ENCODE measurements at places on chromosomes 12 and 14.
A peak's percentile ranks its signal among the peaks of the same experiment; 100 is the strongest.

DNA sequence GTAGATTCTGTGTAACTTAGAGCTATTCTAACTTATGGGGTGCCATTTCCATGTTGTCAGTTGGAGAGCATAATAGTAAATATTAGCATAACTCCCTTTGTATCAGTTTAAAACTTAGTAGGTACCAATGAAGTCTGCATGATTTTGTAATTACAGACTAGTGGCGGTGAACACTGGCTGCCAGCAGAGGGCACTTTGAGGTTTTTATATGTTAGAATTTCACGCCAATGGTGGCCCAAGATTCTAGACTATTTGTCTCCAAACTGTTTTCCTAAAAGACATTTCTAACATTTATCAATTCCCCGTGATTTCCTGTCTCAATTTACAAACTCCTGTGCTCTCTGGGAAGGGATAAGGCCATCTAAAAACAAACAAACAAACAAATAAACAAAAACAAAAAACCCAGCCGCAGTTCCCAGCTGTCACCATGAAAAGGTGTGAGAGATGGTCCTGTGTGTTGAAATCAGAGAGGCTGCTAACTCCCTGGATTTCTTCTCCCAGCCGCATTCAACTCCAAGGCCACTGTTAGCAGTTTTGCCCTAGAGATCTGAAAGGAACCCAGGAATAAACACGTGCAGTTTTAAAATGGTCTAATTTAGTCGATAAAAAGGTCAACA, 57.6 kb downstream of the BRMS1L start:
- no peak for DNase-seq

GRCh38 chr12:116188581-116188980, 88.9 kb downstream of the MED13L start:
- DNase-seq: no peak

DNA sequence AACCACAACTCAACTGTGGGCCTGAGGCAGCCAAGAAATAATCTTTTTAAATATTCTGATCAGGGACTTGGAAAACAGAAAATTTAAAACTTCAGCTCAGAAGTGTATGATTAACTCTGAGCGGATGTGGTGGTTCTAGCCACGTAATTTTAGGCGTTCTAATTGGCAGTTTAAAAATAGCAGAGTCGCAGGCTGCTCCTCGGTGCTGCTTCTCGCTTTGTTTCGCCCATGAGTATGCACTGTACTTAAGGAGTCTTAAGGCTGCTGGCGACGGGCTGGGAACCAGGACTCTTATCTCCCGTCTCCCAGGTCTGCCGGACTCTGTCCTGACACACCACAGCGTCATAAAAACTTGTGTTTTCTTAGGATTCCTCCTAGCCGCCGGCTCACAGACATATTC, 113.4 kb upstream of the PELI2 start:
- no peak for DNase-seq

DNA sequence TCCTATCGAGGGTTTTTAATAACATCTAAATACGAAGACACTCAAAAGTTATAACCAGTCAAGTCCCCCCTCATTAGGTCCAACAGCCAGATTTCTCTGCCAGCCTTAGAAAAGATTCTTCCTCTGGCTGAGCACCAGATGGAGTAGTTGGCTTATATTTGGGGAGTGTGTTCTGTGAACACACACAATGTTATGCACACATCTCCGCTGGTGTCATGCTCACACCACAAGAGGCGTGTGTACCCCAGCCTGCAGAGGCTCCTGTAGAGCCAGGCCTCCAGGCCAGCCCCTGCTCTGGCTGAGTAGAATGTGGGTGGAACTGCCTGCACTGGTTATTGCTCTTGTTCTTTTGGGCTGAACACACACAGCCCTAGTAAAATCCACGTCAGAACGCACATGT, 64.0 kb downstream of the PIWIL1 start:
- DNase-seq: no peak

DNA sequence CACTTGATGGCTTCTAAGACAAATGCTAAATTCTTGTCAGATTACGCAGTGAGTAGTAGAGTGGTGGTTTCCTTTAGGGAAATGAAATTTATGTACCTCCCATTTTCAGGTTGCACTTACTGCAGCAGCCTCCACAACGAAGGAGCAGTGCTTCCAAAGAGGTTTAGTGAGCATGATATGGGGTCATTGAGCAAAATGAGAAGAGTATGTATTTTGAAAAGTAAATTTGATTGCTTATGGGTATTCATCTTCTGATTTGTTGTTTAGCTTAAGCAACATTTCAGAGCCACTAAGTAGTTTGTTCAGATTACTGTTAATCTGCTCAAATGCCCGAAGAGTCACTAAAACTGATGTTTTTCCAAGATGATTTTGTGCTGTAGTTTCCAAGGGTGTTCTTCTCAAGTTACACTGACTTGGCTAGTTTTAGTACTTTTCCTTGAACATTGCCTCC, 493.6 kb downstream of the PCNX1 start:
- DNase-seq: no peak

DNA sequence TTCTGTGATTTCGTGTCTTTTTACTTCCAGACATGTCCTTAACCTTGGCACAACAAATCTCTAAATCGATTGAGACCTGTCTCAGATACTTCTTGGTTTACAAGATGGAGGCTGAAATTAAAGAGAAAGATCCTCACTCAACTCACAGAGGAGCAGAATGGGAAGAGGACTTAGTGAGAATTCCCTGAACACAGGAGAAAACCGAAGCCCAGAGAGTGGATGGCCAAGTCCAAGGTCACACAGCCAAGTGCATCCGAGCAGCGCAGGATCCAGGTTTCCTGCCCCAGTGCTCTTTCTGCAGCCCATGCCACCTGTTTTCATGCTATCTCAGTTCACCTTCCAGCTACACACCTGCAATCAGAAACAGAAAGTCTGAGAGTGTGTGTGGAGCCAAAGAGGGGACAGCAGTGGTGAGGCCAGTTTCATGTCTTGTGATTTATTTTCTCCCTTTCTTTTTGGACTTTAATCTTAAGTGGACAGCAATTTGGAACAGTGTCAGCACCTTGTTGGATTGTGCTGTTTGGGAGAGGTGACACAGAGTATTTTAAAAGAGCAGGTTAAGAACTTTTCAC, 22.9 kb upstream of the TCL1B start:
- DNase-seq: no peak

DNA sequence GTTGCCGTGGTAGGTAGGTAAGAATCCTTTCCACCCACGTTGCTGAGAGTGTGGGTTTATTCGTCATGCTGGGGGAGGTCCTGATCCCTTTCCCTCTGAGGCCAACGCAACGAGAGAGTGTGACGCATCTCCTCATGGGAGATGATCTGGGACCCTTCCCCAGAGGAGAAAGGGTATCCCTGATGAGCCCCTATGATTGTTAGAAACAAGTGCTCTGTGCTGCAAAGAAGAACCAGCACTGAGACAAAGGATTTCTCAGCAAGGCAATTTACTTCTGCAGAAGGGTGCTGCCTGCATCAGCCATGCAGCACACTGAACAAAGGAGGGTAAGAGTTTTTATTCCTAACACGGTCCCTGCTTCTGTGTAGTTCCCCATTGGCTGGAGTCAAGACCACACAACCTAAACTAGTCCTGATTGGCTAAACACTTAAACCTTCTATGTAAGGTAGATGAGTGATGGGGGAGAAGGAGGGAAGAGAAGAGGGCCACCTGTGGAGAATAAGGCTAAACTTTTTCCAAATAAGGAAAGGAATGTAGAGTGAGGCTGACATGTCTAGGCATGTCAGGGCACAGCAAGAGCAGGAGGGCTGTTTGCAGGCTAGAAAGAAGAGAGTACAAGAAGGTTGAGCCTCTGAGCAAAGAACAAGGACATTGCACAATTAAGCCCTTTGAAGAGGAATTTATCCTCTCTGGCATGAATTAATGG, 21.3 kb downstream of the CLEC2A start:
- no peak for DNase-seq

DNA sequence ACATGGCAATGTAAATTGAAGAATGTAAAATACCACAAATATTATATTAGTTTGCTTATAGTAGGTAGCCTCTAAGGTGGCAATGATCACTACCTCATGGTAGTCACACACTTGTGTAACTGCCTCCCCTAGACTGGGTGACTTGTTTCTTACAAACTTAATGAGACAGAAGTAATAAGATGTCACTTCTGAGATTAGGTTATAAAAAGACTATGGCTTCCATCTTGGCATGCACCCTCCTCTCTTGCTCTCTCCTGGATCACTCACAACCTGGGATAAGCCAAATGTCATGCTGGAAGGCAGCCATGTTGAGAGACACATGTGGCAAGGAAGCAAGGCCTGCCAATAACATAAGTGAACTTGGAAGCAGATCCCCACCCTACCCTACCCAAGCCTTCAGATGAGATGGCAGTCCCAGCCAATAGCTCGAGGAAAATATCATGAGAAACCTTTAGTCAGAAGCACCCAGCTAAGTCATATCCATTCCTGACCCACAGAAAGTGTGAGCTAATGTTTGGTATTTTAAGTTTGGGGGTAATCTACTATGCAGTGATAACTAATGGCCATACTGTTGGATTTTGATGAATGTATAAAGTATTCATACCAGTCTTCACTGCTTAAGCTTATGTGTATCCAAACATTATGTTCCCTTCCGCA, 43.3 kb downstream of the PPP1R12A start:
- no peak for DNase-seq

GRCh38 chr12:17661250-17661649, 428.7 kb downstream of the RERGL start:
- no peak for DNase-seq

GRCh38 chr14:41490323-41490722, 116.4 kb upstream of the LRFN5 start:
- no peak for DNase-seq

DNA sequence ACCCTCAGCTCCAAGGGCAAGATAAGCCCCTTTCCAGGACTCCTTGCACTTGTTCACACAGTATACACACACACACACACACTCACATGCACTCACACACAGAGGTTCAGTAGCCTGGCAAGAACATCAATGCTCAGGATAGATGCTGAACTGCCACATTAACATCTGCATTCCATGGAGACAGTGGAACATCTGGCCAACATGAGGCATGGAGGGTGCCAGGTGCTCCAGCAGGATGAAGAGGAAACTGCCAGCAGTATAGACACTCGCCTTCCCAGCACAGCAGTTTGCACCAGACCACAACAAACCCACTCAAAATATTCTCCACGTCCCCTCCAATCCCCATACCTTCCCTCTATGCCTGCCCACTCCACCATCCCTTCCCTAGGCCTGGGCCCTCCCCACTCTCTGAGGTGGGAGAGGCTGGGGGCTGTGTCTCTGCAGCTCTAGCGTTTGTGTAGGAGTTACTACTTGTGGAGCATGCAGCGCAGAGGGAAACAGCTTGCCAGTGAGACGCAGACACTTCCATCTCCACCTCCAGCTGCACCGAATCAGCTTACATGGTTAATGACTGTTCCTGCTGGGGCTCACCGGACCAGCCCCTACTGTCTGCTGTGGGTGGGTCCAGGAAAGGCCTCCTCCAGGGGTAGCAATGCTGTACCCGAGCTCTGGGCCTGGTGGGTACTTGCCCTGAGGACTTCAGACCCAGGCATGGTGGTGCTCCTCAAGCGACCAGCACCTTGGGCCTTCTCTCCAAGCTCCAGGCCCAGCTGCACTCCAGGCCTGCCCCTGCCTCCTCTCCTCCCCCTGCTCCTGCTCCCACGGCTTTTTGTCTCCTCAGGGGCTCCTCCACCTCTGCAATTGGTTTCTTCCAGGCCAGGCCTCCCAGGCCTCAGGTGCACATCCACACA, 18.6 kb upstream of the PLEKHG3 start:
- no peak for DNase-seq

GRCh38 chr14:78863143-78863542, 693.0 kb downstream of the NRXN3 start:
- no peak for DNase-seq

DNA sequence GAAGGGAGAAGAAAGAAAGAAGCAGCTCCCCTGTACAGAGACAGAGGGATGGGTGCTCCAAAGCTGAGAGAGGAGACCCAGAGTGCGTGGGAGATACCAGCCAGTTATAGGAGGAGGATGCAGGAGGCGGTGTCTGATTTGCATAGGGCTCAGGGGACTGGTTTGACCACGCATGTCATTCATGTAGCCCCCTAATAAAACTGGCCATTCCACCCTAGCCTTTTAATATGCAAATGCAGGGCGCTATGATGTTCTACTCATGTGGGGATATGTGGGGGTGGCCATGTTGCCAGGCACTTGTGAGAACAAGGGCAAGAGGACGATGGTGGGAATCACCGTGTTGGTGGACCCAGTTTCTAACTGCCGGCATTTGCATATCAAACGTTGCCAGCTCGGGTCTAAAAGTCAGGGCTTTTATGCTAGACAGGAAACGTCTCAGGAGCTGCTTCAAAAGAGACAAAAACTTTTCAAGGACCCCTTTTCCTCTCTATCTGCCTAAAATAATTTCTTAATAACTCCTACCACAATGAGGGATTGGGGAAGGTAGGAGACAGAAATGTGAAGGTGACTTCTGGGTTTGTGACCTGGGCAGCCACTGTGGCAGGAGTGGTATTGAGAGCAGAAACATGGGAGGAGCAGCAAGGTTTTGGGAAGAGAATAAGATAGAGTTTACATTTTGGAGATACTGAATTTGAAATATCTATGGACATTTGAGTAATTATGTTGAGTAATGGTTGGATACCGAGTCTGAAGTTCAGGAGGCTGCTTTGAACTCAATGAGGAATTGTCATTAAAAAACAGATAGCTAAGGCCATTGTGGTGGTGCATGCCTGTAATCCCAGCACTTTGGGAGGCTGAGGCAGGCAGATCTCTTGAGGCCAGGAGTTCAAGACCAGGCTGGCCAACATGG, 2.2 kb upstream of the ATXN3 start:
- peak; percentile 15 for DNase-seq

DNA sequence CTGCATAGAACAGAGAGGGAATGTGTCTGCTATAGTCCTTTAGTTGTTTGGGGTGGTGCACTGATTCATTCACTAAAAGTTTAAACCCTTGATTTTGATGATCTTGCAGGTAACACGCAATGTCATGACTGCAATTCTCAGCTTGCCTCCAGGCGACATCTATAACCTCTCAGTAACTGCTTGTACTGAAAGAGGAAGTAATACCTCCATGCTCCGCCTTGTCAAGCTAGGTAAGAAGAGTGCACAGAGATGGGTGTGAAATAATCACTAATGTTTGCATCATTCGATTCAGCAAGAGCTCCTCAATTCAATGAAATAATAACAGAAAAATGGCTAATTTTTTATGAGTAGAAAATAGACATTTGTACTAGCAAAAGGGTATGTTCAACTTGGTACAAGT, 203.7 kb downstream of the PTPRO start:
- DNase-seq: no peak

- no peak for DNase-seq
Observed at GRCh38 chr12:47901063-47901717, 3.6 kb downstream of the VDR start.

DNA sequence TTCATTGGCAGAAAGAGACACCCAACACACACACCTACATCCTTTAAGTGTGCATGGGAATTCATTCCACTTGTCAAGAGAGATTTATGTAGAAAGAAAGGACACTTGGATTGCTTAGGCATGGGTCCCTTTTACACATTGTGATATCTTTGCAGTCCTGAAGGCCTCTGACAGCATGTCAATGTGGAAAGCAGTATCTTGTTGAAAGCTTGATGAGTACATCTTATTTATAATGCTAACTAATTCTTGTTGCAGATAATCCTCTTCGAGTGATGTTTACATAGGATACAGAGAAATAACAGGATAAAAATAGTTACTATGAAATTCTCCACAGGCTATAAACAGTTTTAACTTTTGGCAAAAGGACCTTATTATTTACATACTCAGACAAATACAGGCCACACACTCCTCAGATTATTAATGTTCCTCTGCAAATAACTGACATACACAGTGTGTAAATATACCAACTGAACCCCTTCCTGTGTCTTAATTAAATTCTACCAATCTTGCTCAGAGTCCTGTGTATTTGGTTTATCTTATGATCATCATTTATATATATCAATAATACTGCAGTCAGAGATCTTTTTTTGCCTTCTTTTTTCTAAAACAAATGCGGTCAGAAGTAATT, 111.8 kb upstream of the DIO2 start:
- no peak for DNase-seq

Measured in NCI-H1048 (cell line).